ENCODE measurements at places on chromosomes 5 and 9.

- DNase-seq: no peak
Observed at GRCh38 chr9:107706701-107707427, 217.3 kb upstream of the KLF4 start.

GRCh38 chr5:123450640-123451039 lies 27.4 kb upstream of the CEP120 start:
- no peak for DNase-seq

- no peak for DNase-seq
Observed at GRCh38 chr5:112552791-112553190, 133.7 kb upstream of the EPB41L4A start.

DNA sequence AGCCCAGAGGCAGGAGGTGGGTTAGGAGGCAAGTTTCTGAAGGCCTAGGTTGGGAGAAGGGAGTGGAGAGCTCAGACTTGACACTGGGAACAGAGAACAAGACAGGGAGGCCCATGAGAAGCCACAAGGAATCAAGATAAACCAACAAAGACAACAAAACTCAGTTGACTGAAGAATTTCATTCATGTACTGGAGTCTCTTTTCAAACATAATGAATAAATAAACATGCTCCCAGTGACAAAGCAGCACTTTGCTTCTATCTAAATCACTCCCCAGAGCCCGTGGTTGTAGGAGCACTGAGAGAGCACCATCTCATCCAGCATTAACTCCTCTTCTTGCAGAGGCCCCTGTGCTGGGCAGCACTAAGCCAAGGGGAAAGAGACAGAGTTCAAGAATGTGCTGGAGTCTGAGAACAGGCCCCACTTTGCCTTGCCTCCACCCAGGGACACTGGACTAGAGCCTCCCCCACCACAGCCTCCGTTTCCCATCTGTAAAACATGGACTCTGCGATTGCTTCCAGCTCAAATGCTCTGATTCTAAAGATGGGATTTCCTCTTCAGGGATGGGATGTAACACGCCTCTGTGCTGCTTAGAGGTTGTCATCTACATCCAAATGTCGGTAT lies 282.0 kb downstream of the SPOCK1 start:
- no peak for DNase-seq

DNA sequence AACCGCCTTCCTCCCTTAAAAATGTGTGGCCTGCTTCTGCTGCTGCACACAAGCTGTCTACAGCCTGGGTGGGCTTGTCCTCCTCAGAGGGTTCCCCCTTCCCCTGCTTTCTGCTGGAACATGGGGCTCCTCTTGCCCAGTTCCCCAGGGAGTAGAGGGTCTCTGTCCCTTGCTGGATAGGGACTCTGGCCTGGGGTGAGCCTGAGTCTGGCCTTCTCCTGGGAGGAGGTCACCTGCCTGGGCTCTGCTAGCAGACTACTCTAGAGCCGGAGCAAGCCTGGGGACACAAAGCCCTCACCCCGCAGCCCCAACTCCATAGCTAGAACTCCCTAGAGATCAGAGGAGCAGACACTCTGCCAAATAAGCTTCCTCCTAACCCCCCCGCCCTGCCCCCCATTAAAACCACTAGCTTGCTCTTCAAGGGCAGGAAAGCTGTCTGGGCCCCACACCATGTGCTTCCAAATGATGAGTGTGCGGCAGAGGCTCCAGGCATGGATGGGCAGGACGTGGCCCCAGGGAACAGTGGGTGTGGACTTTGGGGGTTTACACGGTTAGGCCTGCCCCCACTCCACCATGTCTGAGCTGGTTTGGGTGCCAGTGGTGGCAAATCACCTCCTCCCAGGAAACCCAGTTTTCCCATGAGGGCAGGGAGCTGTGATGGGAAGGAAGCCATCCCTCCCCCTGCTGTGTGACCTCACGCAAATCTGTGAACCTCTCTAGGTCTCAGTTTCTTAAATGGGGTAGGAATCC lies 10.0 kb downstream of the TCF7 start:
- DNase-seq: peak; percentile 47

DNA sequence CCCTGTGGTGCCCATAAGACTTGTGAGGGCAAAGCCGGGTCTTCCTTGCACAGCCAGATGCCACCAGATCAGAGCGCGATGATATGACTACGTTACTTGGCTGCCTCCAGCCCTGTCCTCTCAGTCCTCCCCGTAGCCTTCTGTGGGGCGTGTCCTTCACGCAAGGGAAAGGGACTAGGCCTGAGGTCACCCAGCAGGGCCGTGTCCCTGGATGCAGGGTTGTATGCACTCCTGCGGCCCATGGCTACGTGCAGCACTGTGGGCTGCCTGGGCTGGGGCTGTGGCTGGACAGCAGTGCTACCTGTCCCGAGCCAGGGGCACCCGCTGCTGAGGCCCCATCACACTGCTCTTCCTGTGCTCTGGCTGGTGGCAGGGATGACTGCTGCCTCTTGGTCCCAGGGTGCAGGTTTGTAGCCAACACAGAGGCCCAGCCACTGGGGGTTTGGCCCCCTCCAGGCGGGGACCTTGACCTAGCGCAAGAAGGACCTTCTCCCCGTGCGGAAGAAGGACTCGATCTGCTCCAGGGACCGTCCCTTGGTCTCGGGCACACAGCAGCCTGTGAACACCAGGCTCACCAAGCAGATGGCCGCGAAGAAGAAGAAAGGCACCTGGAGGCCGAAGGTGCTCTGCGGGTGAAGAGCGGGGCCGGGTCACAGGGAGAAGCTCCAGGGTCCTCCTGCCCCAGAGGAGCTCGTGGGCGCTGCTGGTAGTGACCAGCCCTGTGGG lies 7.2 kb downstream of the SLC2A6 start:
- DNase-seq: no peak

GRCh38 chr5:133827011-133827410 lies 141.4 kb downstream of the C5orf15 start:
- DNase-seq: no peak

DNA sequence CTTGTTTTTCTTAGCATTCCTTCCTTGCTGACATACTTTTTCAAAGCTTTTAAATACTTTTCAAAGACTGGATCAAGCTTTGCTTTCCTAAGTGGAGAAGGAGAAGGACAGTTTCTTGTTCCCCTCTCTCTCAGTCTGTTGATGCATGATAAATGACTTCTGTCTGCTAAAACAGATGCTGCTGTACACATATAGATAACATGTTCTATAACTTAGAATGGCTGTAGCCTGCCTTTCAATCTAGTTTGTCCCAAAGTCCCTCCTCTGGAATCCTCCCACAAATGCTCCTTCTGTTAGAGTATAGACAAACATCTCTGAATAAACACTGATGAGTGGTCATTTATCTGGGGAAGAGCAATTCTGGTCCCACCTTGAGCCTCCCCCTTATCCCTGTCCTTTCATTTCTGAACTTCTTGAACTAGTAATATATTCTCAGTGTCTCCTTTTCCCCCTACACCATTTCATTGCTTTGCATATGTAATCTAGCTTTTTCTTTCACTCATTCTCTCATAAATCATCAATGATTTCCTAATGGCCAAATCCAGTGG lies 5.4 kb upstream of the HEMGN start:
- no peak for DNase-seq

DNA sequence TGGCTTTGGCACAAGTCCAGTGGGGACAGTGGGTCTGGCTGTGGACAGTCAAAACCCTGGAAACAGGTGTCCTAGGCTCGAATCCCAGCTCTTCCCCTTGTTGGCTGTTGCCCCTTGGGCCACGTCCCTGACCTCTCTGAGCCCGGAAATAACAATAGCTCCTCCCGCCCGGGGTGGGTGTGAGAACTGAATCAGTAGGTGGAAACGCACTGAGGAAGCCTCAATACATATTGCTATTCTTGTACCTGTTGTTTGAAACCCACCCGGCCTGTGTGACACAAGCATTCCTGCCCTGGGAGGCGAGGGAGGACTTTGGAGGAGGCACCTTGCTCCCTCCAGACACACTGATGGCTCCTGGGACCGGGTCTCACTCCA lies 134.1 kb downstream of the OLFM1 start:
- DNase-seq: no peak

DNA sequence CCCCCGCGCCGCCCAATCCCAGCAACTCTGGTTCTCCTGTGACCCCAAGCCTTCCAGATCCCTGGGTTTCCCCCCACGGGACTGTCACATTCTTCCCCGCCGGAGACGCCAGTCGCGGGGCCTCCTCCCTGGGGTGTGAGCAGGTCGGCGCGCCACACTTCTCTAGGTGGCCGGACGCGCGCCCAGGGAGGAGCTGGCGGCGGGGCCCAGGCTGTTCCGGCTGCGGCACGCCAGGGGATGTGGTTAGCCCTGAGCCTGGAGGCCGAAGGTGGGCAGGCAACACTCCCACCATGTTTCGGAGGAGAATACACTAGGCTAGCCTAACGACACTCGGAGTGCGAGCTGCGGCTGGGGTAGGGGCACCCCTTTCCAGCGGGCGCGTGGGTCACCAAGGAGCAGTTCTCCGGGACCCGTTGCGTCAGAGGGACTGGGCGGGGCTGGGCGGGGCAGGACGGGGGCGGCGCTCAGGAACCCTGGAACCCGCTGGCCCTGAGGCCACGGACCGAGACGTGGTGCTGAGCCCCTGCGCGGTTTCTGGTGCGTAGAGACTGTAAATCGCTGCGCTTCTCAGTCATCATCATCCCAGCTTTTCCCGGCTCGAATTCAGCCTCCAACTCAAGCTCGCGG lies at the start of gene SLC27A6:
TSS of gene SLC27A6 (plus strand) at position 478 of the 627 bp plus-strand sequence. CDS start 650 bp downstream, outside the sequence.
- DNase-seq: no peak

GRCh38 chr5:54696931-54697330 lies 179.4 kb downstream of the SNX18 start:
- no peak for DNase-seq

- no peak for DNase-seq
Observed at GRCh38 chr9:128828719-128829452, 708 bp downstream of the SPOUT1 start.

DNA sequence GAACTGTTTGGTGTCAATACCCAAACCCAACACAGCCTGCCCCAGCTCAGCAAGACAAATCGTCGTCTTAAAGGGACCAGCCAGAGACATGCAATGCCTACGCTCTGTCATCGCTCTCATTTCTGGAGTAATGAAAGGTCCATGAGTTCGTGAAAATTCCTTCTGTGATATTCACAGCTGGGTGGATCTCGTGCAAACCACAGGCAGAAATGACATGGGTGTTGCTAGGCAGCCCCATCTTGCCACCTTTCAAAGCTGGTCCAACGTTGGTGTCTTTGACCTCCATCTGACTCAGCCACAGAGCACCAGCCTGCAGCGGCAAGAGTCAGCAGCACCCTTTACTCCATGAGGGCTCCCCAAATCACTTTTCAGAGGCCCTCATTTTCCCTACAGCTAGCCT lies 215.3 kb downstream of the SLIT3 start:
- no peak for DNase-seq

DNA sequence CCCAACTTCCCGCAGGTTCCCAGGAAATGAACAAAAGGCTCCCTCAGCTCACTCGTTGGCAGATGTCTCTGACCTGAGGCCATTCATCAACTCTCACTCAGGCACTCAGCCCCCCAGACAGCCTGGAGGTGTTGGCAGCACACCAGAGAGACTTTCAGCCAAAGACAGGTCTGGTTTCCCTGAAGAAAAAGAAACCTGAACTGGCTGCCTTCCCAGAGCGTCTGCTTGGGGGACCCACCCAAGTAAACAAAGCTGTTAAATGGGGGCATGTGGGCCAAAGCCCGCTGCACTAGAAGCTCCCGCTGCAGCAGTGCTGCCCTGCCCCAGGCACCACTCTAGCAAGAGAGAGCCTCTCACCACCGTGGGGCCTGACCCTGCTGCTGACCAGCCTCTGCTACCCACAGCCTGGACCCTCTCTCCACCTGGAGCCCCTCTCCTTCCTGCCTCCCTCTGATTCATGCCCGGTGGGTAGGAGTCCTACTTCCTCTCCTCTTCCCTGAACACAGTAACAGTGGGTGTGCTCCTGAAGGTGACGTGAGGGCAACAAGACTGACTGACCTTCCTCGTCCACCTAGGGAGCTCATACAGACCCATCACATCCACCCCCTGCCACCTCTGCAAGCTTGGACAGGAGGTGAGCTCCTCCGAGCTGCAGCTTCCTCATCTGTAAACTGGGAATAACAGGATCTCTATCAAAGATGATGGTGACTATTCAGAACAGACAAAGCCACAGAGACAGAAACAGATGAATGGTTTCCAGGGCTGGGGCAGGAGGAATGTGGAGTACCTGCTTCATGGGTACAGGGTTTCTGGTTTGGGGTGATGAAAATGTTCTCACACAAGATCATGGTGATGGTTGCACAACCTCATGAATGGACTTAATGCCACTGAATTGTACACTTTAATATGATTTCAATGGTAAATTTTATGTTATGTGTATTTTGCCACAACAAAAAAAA lies 31.0 kb upstream of the GABRP start:
- DNase-seq: no peak

DNA sequence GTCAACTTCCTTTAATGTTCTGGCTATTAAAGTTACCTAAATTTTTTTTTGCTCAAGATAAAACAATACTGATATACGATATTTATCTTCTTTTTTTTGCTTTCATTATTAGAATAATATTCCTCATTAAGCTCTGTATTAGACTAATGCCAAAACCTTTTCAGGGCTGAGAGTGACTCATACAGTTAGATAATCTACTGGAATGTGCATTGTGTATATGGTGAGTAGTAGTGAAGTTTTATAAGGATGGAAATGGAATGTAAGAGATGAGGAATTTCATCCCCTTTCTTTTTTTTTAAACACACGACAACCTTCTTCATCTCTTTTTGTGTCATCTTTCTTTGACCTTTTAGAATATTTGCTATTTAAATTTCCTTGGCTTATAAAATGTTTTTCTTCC lies 268.6 kb downstream of the ISL1 start:
- no peak for DNase-seq

DNA sequence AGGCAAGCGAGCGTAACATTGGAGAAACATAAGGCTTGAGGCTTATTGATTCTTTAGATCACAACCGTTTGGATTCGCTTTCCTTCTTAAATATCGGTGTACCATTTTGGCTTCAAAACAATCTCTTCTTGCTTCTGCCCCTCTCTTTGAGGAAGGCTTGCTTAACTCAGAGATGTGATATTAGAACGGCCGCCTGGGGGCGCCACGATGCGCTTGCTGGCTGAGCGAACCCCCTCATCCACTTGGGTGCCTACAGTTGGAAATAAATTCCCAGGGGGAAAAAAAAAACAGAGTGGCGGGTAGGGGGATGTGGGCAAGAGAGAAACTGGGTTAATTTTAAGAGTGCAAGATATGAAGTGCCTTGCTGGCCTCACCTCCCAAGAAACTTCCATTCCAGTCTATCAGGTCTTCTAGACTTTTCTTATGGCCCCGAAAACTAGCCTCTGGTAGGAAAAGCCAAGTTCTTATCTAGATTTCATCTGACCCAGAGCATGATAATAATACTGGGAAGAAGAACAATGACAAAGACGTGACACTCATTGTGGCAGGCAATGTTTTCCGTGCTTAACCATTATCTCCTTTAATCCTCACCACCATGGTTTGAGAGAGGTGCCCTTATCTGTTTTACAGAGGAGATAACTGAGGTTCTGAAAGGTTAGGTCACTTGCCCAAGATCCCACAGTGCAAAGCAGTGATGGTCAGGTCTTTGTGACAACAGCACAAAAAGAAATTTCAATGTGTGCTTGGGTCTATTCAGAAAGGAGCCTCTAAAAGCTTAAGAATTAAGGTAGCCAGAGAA lies 115.8 kb downstream of the DPYSL3 start:
- no peak for DNase-seq

- no peak for DNase-seq
Observed at GRCh38 chr5:422323-423232, 20.4 kb upstream of the EXOC3 start.

- no peak for DNase-seq
Observed at GRCh38 chr5:152177626-152178349, 227.3 kb downstream of the NMUR2 start.

- no peak for DNase-seq
Observed at GRCh38 chr9:89889865-89890264, 285.1 kb downstream of the GADD45G start.
